ENCODE measurements at places on chromosomes 13 and 19. TPM values are rescaled to one million over a fixed set of nuclear protein-coding genes. Genes with fewer than 3 reads are reported as not detected.

The C13orf42 gene
- not detected for total RNA-seq

The ZGLP1 gene
- not detected for total RNA-seq

The MYO1F gene
- 2.1 TPM for total RNA-seq

The FXYD1 gene
- 217 TPM for total RNA-seq

The ELSPBP1 gene
- total RNA-seq, result not detected

The RAB3A gene
- not detected for total RNA-seq

The ZNF527 gene
- total RNA-seq, result 2.2 TPM

DNA sequence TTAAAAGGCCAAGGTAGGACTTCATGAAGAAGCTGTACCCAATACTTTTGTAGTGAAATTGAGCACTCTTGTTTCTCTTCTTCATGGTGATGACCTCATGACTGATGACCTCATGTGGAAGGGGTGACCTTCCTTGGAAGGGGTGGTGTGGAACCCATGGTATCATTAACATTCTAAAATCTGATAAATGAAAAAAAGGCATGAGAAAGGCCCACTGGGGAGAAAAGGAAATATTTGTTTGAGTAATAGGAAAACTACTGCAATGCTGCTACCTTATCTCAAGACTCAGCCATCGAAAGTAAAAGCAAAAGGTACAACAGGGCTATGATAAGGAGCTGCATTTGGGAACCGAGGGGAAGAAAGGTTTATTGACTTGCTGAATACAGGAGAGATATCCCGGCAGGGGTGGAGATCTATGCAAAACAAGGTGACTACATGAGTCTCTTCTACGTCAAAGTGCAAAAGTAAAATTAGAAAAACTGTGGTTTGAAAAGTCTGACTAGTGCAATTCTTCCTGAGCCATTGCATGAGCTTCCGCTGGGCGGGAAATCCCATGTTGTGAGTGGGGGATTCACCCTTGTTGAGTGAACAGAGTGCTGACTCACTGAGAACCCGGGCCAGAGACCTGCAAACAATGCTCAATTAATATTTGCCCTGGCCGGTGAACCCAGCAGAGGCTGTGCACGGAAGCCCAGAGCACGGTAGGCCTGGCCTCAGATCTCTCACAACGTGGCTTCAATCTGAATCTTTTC lies 138.9 kb upstream of the RFC3 start:
- no peak overlapping the region for H3K4me3 ChIP-seq
- H3K27ac ChIP-seq, result no peak overlapping the region
- H3K27me3 ChIP-seq, result no peaks in the 10 kb centered on the region
- no peak for DNase-seq

GRCh38 chr13:38872693-38873092 lies 117.9 kb downstream of the STOML3 start:
- peaks cover 9% of the 10 kb centered on the region for H3K36me3 ChIP-seq
- DNase-seq, result peak; percentile 18
- no peak overlapping the region for H3K4me3 ChIP-seq
- H3K4me1 ChIP-seq, result peaks cover 9% of the 10 kb centered on the region
- no peak overlapping the region for H3K27ac ChIP-seq
- H3K27me3 ChIP-seq, result no peaks in the 10 kb centered on the region

DNA sequence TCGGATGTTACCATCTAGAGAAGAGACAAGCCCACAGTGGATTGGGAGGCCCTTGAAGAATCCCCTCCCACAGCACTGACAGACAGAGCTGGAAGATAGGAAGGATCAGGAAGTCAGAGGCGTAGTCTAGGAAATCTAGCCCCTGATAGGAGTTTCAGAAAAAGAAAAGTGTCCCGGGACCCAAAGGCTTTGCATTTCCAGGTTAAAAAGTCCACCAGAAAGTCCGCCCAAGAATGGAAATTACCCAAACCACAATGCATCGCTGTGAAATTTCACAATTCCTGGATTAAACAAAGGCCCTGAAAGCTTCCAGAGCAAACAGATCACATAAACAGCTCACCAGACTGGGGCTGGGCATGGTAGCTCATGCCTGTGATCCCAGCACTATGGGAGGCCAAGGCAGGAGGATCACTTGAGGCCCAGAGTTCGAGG lies 146.9 kb downstream of the KDM4B start:
- H3K4me3 ChIP-seq, result no peak overlapping the region
- DNase-seq, result no peak
- H3K27ac ChIP-seq, result no peak overlapping the region
- no peaks in the 10 kb centered on the region for H3K4me1 ChIP-seq
- H3K36me3 ChIP-seq, result no peaks in the 10 kb centered on the region
- no peaks in the 10 kb centered on the region for H3K27me3 ChIP-seq

GRCh38 chr13:58704953-58705352 lies 1073.4 kb downstream of the PCDH17 start:
- no peaks in the 10 kb centered on the region for H3K36me3 ChIP-seq
- H3K27ac ChIP-seq, result no peak overlapping the region
- no peak overlapping the region for H3K4me3 ChIP-seq
- no peak for DNase-seq
- no peaks in the 10 kb centered on the region for H3K4me1 ChIP-seq
- H3K27me3 ChIP-seq, result no peaks in the 10 kb centered on the region

DNA sequence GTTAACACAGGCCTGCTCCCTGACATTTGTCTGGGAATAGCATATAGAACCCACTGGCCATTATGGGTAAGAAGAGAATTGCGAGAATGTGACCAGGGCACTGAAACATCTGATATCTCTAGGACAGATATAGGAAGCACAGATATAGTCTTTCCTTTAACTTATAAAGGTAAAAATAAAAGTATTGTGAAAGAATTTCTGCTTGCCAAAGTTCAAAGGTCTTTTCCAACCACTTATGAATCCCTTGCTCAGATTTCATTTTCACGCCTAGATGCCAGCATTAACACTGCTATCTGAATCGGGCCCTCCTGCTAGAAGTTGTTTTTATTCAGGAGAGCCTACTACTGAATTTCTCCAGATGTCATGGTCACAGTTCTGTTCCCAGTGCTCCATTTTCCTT lies 27.7 kb downstream of the BBC3 start:
- no peaks in the 10 kb centered on the region for H3K4me1 ChIP-seq
- no peak overlapping the region for H3K4me3 ChIP-seq
- no peak overlapping the region for H3K27ac ChIP-seq
- H3K36me3 ChIP-seq, result no peaks in the 10 kb centered on the region

DNA sequence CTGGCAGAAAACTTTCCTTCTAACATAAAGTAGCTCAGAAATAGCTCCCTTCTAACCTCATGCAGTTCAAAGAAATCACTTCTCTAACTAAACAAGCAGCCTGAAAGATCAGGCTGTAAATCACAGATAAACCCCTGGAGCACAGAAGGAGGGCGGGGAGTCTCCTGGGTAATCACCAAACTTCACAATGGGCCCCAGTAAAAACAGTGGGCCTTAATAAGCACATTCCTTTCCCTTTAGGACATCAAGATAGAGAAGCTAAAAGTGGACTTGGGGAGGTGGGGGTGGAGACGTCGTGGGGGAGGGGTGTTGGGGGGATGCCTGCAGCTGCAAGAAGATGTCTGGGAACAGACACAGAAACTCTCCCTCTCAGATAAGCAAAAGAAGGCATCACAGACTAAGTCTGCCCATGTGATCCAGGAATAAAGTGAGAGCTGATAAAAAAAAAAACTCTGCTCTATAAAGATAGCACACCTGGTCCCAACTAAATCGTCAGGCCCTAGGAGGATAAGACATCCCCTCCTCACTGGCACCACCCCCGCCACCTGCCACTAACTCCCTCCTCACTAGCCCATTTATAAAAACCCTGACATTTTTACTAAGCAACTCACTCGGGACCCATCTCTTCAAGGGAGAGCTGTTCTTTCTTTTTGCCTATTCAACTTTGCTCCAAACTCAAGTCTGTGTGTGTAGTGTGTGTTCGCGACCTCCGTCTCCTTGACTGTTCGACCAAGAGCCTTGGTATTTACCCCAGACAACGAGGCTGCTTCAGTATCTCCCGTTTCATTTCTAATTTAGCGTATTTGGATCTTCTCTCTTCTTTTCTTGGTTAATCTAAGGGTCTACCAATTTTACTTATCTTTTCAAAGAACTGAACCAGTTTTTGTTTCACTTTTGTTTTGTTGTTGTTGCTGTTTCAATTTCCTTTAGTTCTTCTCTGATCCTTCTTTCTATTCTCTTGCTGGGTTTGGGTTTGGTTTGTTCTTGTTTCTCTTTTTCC lies 31.7 kb downstream of the DNAJC15 start:
- H3K4me1 ChIP-seq, result peaks cover 25% of the 10 kb centered on the region
- peak overlapping the region; percentile 69 for H3K27ac ChIP-seq
- H3K27me3 ChIP-seq, result no peaks in the 10 kb centered on the region
- no peak for DNase-seq
- peak overlapping the region; percentile 46 for H3K4me3 ChIP-seq
- H3K36me3 ChIP-seq, result no peaks in the 10 kb centered on the region

- H3K27ac ChIP-seq, result no peak overlapping the region
- H3K36me3 ChIP-seq, result no peaks in the 10 kb centered on the region
- DNase-seq, result no peak
- H3K4me3 ChIP-seq, result no peak overlapping the region
- H3K4me1 ChIP-seq, result no peaks in the 10 kb centered on the region
- H3K27me3 ChIP-seq, result no peaks in the 10 kb centered on the region
Measured at GRCh38 chr13:46817095-46817494, 20.1 kb upstream of the ESD start.

GRCh38 chr13:52997951-52998876 lies 30.4 kb upstream of the OLFM4 start:
- no peak for DNase-seq
- H3K27me3 ChIP-seq, result no peaks in the 10 kb centered on the region
- no peaks in the 10 kb centered on the region for H3K4me1 ChIP-seq
- no peak overlapping the region for H3K27ac ChIP-seq
- H3K36me3 ChIP-seq, result no peaks in the 10 kb centered on the region

GRCh38 chr19:4379383-4380253 lies 20.7 kb downstream of the SH3GL1 start:
- H3K36me3 ChIP-seq, result no peaks in the 10 kb centered on the region
- H3K4me3 ChIP-seq, result no peak overlapping the region
- H3K4me1 ChIP-seq, result peaks cover 62% of the 10 kb centered on the region
- no peaks in the 10 kb centered on the region for H3K27me3 ChIP-seq

DNA sequence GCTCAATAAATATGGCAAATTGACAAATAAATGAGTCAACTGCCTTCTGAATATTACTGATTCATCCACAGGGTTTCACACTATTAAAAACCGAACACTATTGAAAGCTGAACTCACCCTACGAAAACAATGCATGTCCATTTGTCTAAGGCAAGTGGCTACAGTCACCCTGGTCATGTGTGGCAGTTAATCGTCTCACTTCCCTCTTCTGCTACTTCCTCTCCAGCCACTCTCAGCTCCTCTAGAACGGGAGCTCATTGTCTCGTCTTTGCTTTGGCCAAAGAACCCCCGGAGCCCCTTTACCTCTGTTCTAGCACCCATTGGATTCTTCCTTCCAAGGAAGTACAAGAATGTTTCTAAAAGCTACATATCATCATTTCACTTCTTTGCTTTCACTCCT lies 74.4 kb upstream of the ZNF599 start:
- no peak for DNase-seq
- H3K4me1 ChIP-seq, result no peaks in the 10 kb centered on the region
- no peak overlapping the region for H3K27ac ChIP-seq

- H3K36me3 ChIP-seq, result no peaks in the 10 kb centered on the region
- no peak for DNase-seq
- H3K4me1 ChIP-seq, result no peaks in the 10 kb centered on the region
- H3K27me3 ChIP-seq, result no peaks in the 10 kb centered on the region
- H3K27ac ChIP-seq, result no peak overlapping the region
Measured at GRCh38 chr13:29402166-29402636, 193.3 kb downstream of the SLC7A1 start.

- no peak overlapping the region for H3K4me3 ChIP-seq
- DNase-seq, result no peak
- H3K36me3 ChIP-seq, result no peaks in the 10 kb centered on the region
Measured at GRCh38 chr13:59842507-59842906, 321.2 kb downstream of the DIAPH3 start.

DNA sequence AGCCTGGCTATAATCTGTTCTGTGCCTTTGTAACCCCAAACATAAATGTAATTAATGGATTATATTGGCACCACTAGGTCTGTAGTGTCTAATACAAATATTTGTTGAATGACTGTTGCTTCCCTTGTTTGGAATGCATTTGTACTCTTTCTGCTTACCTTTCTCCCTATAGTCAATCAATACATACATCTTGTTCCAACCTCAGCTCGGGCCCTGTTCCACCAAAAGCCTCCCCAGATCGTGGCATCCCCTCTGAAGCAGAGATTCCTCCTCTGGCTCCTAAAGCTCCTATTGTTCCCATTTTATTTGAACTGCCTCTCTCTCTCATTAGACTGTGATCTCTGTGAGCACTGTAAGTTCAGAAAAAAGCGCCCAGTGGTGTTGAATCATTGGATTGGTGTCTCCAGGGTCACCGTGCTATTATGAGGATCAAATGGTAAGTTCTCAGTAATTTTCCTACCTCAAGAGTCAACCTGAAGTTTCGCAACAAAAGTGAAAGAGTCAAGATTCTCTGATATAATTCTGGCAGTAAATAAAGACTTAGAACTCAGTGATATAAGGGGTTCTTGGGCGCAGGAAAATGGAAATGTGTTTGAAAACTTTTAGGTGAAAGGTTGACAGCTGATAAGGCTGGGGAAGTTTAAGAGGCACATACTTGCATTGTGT lies 151.5 kb downstream of the KLF5 start:
- no peaks in the 10 kb centered on the region for H3K36me3 ChIP-seq
- H3K27ac ChIP-seq, result no peak overlapping the region
- no peaks in the 10 kb centered on the region for H3K4me1 ChIP-seq
- no peak overlapping the region for H3K4me3 ChIP-seq

DNA sequence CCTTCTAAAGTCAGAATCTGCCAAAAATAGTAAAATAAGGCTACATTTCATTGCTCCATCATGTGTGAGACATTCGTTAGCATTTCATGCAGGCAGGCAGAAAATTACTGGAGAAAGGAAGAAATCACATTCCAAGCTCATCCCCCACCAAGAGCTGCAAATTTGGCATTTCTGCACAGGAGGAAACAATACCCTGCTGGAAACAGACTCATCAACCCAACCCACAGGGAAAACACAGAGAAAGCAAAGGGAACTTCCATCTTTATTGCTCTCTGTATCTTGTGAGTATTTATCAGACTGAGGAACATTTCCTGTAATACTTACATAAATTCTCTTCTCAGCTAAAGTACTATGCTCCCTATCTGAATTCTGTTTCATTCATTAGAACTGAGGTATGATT lies 95.7 kb downstream of the KCTD12 start:
- H3K4me3 ChIP-seq, result no peak overlapping the region
- peaks cover 3% of the 10 kb centered on the region for H3K4me1 ChIP-seq
- H3K27ac ChIP-seq, result no peak overlapping the region
- no peaks in the 10 kb centered on the region for H3K36me3 ChIP-seq

GRCh38 chr19:10752913-10753704 lies 35.2 kb downstream of the DNM2 start:
- no peak overlapping the region for H3K27ac ChIP-seq
- no peaks in the 10 kb centered on the region for H3K36me3 ChIP-seq
- H3K4me3 ChIP-seq, result no peak overlapping the region
- H3K4me1 ChIP-seq, result peaks cover 37% of the 10 kb centered on the region
- H3K27me3 ChIP-seq, result no peaks in the 10 kb centered on the region
- DNase-seq, result no peak

DNA sequence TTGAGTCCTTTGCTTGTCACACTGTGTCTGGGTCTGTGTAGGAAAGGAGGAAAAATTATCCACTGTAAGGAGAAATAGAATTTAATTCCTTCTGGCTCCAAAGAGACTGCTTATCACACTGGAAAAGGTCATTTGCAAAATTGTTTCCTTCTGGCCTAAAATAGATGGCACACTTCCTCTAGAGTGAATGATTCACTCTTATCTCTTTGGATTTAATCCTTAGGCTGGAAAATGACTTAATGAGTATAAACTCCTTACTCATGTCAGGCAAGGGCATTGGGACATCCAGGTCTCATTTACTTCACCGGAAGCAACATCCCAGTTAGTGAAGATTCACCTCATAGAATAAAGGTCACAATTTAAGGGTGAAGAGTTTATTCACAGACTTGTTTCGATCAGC lies 293.6 kb downstream of the OXGR1 start:
- no peaks in the 10 kb centered on the region for H3K27me3 ChIP-seq
- no peaks in the 10 kb centered on the region for H3K4me1 ChIP-seq
- DNase-seq, result no peak
- H3K36me3 ChIP-seq, result no peaks in the 10 kb centered on the region
